Stimulated activated CD8-positive, alpha-beta memory T cell treated with anti-CD3 and anti-CD28 coated beads, Interleukin-12 subunit alpha, Interleukin-12 subunit beta, amount 100 ng/mL, for 1 hour (primary cell): ENCODE measurements at places on chromosomes 5 and 9.

- DNase-seq, result no peak
These were observed 52.2 kb downstream of the PTCD2 start for GRCh38 chr5:72372331-72372730.

GRCh38 chr5:88081877-88082276, 186.8 kb downstream of the TMEM161B start:
- no peak for DNase-seq

GRCh38 chr5:82560561-82560960, 282.4 kb upstream of the RPS23 start:
- DNase-seq, result no peak

DNA sequence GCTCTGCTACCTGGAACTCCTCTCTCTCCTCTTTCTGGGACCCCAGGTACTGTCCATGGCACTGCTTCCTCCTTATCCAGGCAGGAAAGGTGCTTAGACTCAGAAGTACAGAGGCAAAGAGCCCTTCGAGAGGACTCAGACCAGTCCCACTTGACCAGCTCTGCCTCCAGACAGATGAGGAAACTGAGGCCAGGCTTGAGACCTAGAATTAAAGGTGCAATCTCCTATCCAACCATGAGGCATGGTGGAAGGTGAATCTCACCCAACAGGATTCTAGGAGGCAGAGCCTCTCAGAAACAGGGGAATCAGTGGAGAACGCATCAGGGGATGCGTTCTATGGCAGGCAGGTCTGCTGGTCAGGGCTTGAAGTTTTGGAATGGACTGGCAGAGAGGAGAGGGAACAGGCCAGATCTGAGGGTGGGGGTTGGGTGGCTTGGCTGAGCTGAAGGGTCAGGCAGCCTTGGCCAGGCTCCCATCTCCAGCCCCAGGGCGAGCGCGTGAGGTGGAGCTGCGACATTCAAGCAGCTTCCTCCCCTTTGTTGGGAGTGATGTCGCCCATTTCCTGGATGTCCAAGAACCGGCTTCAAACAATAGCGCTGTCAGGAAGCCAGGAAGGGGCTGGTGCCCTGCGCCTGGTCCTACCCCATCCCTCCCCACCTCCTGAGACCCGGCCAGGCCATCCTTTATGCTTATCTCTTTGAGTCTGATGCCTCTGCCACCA, 26.2 kb downstream of the NDUFA8 start:
- DNase-seq, result no peak

GRCh38 chr5:107040907-107041306, 629.8 kb downstream of the EFNA5 start:
- no peak for DNase-seq

- DNase-seq, result no peak
These were observed 12.2 kb upstream of the CARD19 start for GRCh38 chr9:93083592-93084470.

DNA sequence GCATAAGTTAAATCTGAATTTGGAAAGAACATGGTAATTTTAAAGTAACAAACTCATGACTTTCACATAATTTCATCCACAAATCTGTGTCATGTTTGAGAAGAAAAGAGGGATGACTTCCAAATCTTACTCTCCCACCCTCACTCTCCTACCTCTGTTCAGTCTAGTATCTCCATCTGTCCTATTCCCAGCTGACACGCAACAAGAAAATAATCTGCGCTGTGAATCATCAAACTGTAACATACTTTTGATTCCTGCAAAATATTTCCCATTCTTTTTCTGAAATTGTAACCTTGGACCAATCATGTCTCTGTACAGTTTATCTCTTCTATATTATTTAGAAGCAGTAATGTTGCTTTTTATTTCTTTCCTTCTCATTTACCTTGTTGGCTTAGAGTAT, 91.4 kb downstream of the SLC12A2 start:
- no peak for DNase-seq

GRCh38 chr5:149488645-149489306, 62.5 kb downstream of the CSNK1A1 start:
- no peak for DNase-seq

DNA sequence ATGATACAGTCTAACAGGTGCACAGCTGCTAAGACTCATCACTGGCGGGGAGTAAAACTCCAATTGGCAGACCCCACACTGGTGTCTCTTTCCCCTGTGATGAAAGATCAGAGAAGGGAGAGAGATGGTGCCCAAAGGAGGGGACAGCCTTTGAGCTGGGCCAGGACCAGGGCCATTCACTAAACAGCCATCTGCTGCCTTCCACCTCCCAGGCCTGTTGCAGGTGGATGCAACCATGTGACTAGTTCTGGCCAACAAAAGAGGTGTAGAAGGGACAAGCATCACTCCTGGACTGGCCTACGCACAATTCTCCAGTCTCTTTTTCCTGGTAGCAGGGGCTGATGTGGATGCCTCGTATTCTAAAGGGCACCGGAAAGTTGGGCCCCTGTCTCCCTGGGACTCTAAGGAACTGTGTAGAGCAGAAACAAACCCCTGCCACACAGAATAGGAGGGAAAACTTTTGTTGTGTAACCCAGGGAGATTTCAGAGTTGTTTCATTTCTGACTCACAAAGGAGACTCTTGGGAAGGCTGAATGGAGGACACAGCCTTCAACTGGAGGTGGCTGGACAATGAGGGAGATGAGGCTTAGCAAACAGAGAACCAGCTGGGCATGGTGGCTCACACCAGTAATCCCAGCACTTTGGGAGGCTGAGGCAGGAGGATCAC, 26.9 kb downstream of the TNIP1 start:
- DNase-seq, result no peak

DNA sequence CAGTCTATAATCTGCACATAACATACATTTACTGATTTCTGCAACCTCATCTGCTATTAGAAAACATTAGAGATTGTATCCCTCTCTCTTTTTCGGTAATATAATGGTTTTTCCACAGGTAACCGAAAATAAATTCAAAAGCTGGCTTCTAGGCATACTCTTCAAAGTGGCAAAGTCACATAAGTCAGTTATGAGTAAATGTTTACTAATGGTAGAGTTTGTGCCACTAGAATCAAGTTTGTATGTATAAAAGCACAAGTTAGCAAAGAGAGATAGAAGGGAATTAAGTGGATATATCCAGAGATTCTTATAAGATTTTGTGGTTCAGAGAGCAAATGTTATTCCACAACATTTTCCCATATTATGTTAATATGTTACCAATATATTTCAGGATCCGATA, 86.9 kb downstream of the MYO10 start:
- no peak for DNase-seq

DNA sequence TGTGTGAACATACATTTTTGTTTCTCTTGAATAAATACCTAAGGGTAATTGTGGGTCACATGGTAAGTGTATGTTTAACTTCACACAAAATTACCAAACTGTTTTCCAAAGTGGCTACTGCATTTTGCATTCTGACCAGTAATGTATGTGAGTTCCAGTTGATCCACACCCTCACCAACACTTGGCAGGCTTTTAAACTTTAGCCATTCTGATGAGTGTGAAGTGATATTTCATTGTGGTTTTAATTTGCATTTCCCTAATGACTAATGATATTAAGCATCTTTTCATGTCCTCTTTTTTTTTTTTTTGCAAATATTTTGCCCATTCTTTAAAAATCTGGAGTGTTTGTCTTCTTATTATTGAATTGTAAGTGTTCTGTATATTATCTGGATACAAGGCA, 53.5 kb upstream of the MAST4 start:
- DNase-seq, result no peak
